ENCODE measurements at places on chromosomes 1 and 21. TPM values are rescaled to one million over a fixed set of nuclear protein-coding genes. Genes with fewer than 3 reads are reported as not detected.

The RXFP4 gene
- total RNA-seq = not detected

The GJA8 gene
- not detected for total RNA-seq

The VWA5B1 gene
- not detected for total RNA-seq

The TNN gene
- not detected for total RNA-seq

The CCDC24 gene
- 27.2 TPM for total RNA-seq

The TFF1 gene
- not detected for total RNA-seq

The OR2T5 gene
- not detected for total RNA-seq

DNA sequence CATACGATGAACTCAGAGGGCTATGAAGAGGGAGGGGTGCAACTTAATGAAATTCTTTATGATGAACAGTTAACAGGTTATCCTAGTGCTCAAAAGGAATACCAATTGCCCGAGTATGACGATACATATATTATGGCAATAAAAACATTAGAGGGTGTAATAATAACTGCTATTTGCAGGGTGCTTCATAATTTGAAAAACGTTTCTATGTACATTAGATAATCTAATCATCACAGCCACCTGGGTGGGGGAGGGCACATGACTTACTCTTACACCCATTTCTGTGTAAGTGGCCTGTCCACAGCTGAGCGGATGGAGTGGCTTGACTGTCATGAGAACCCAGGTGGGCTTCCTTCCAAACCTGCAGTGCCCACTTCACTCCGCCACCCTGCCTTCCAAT, 46.3 kb downstream of the TIAM1 start:
- no peak overlapping the region for H3K4me3 ChIP-seq
- DNase-seq = peak; percentile 43
- H3K27ac ChIP-seq = peak overlapping the region; percentile 66
- no peaks in the 10 kb centered on the region for H3K27me3 ChIP-seq
- no peaks in the 10 kb centered on the region for H3K36me3 ChIP-seq
- no peaks in the 10 kb centered on the region for H3K4me1 ChIP-seq

DNA sequence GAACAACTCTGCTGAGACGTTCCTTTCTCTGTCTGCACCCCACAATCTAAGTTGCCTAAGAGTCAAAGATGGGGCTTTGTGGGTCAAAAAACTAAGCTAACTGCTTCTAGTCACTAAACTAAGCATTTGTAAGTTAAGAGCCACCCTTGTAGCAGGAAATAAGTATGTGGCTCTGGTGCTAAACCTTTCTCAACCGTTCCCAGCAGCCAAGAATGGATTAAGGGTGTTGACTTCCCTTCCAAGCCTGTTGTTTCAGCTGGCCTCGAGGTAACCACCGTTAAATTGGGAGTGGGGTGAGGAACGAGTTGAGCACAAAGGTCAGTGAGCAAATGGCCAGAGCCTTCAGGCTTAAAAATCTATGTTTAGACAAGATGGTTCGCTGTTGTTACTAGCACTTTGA, 169.1 kb downstream of the TRIM33 start:
- H3K36me3 ChIP-seq = no peaks in the 10 kb centered on the region
- H3K27ac ChIP-seq = no peak overlapping the region
- H3K4me3 ChIP-seq = no peak overlapping the region
- no peak for DNase-seq
- peaks cover 5% of the 10 kb centered on the region for H3K4me1 ChIP-seq
- no peaks in the 10 kb centered on the region for H3K27me3 ChIP-seq

GRCh38 chr1:179205284-179205683, 24.2 kb downstream of the ABL2 start:
- H3K4me3 ChIP-seq = no peak overlapping the region
- no peaks in the 10 kb centered on the region for H3K27me3 ChIP-seq
- no peak overlapping the region for H3K27ac ChIP-seq
- peaks cover 32% of the 10 kb centered on the region for H3K4me1 ChIP-seq
- DNase-seq = no peak

DNA sequence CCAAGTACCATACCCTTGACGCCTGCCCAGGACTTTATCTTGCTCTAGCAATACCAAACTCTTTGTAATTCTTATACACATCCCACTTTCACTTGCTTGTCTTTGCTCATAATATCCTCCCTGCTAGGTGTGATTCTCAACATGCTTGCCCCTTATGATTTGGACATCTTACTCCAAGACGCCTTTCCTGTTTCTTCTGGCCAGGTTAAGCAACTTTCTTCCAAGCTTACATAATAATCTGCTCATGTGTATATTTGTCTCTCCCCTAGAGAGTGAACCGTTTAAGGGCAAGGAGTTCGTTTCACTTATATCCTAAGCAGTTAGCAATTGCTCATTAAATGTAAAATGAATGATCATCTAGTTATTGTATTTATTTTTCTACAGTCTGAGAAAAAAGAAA, 21.8 kb downstream of the CRYZL1 start:
- no peak for DNase-seq
- no peak overlapping the region for H3K27ac ChIP-seq
- H3K4me1 ChIP-seq = no peaks in the 10 kb centered on the region
- no peak overlapping the region for H3K4me3 ChIP-seq
- H3K27me3 ChIP-seq = no peaks in the 10 kb centered on the region
- H3K36me3 ChIP-seq = peaks cover 71% of the 10 kb centered on the region

DNA sequence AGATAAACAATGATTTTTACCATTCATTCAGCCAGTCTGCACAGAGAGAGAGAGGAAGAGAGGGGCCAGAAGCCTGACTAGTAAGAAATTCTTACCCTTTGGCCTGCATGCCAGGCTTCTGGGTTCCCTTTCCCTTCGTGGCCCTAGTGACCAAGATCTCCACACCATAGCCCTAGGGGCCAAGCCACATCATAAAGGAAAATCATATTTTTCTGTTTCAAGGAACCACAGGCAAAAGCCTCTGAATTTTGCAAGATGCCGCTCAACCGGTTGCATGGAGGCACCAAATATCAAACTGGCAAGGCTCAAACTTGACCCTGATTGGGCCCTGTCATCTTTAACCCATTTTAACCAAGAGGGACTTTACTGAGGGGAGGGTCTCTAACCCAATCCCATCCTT, 103.1 kb upstream of the SOX13 start:
- DNase-seq = no peak
- no peaks in the 10 kb centered on the region for H3K4me1 ChIP-seq
- no peak overlapping the region for H3K4me3 ChIP-seq
- no peak overlapping the region for H3K27ac ChIP-seq

DNA sequence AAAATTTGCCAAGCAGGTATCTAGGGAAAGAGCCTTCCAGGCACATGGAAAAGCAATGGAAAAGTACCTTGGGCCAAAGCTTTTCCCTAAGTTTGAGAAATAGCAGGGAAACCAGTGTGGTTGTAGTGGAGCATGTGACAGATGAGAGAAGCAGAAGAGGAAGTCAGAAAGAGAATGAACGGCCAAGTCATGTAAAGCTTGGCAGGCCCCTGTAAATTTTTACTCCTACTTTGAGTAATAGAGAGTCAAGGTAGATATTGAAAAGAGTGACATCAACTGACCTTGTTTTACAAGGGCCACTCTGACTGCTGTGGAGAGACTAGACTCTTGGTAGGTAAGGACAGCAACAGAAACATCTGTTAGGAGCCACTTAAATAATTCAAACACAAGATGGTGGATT, 180.9 kb upstream of the PRMT6 start:
- no peaks in the 10 kb centered on the region for H3K27me3 ChIP-seq

DNA sequence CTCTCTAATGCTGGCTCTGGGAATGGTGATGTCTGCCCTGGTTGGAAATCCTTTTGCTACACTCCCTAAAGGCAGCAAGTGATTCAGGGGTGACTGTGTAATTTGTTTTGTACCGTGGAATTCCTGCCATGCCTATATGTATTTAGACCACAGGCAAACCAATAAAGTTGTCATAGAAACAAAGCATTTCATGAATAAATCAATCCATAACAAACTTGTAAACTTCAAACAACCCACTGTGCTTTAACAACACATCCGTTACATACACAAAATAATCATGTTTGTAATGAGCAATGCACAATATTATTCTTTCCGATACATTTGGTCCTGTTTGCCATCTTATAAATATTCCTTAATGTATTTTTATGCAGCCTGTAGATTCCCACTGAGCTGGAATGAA, 330.3 kb upstream of the SNX7 start:
- no peaks in the 10 kb centered on the region for H3K4me1 ChIP-seq
- H3K27ac ChIP-seq = no peak overlapping the region
- DNase-seq = no peak
- no peaks in the 10 kb centered on the region for H3K27me3 ChIP-seq
- no peaks in the 10 kb centered on the region for H3K36me3 ChIP-seq

DNA sequence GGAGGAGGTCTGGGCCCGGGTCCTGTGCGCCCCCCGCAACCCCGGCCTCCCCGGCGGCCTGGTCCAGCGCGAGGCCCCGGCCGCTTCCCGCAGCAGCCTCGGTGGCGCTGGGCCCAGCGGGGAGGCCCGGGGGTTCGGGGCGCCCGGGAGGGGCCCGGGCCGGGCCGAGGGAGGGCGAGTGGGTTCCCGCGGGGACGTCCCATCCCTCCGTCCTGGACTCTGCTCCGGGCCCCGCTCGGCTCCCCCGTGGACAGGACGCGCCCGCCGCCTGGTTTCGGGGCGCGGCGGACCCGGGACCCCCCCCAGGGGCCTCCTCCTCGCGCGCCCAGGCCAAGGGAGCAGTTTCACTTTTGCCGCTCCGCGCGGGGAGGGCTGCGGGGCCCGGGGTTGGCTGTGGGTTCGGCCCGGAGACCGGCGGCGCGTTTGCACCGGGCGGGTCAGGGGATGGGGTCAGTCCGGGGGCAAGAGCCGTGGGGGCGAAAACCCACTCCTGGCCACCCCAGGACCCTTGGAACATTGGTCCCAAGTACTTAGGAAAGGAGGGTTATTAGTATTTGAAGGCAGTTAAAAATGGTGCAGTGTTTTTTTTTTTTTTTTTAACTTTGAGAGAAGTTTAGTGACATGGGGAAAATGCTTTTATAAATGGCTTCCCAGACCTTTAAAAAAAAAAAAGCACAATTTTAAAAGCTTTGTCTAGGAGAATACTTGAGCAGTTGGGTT, 677 bp downstream of the AGPAT3 start:
- H3K27ac ChIP-seq = peak overlapping the region; percentile 93
- no peaks in the 10 kb centered on the region for H3K27me3 ChIP-seq
- peak overlapping the region; percentile 94 for H3K4me3 ChIP-seq

DNA sequence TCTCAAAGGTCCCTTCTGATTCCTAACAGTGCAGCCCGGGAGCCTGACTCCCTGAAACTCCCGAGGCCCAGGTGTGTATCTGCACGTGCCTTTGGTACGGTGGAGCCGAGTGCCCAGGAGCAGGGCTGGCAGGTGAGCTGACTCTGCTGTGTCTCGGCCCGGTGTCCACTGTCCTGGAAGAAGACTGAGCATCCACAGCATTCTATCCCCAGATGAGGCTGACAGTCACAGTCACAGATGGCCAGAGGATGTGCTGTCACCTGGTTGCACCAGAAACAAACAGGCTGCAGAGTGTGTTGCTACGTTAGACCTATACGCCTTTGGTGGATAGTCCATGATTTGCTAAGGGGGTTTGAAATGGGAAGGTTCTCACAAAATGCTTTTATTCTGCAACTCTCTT, 9.8 kb downstream of the ETV3L start:
- peaks cover 13% of the 10 kb centered on the region for H3K4me1 ChIP-seq
- H3K27ac ChIP-seq = no peak overlapping the region
- H3K4me3 ChIP-seq = no peak overlapping the region
- DNase-seq = no peak

DNA sequence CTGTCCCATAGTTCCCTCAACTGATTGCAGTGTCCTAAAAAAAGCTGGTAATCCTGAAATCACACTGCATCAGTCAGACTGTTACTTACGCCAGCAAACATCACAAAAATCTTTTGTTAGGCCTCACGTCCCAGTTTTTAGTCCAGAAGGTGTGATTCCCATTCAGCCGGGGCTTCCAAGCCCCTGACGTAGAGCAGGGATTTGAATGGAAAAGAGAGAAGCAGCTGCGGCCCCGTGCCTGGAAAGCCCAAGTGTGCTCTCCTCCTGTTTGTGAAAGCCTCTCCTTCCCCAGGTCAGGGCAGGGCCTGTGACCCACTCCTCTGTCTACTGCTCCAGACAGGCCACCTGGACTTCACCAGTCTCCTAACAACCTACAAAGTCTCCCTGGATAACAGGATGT, 20.7 kb downstream of the KCNA10 start:
- H3K27me3 ChIP-seq = no peaks in the 10 kb centered on the region
- DNase-seq = no peak
- H3K27ac ChIP-seq = no peak overlapping the region
- no peaks in the 10 kb centered on the region for H3K36me3 ChIP-seq
- no peak overlapping the region for H3K4me3 ChIP-seq

GRCh38 chr1:53600561-53600960, 138.4 kb downstream of the GLIS1 start:
- H3K27me3 ChIP-seq = no peaks in the 10 kb centered on the region
- no peak overlapping the region for H3K4me3 ChIP-seq
- H3K27ac ChIP-seq = no peak overlapping the region
- H3K4me1 ChIP-seq = no peaks in the 10 kb centered on the region

DNA sequence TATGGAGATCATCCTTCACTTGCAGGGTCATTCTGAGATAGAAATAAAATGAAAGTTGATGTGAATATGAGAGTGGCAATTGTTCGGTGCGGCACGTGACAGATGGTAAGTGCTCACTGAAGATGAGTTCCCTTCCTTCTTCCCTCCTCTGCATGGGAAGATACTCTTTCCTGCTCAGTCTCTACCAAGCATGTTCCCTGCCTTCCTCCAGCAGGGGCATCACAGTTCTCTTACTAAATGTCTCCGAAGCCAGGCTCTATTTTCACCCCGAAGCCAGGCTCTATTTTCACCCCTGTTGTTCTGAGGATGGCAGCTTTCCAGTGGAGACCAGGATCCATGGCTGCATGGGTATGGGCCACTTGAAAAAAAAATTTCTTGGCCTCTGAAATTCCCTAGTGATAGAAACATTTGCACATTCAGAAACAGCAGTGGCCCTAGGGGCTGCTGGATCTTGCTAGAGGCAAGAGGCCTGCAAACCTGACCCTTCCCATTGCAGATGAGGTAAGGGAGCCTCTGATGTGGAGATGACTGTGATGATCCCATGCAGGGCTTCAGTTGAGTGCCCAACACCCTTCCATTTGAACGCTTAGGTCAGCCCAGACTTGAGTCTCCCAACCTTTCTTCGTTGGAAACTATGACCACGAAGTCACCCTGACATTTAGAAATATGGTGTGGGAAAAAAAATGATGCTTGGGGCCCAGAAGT, 123.7 kb upstream of the HMGB4 start:
- no peaks in the 10 kb centered on the region for H3K4me1 ChIP-seq
- DNase-seq = no peak

DNA sequence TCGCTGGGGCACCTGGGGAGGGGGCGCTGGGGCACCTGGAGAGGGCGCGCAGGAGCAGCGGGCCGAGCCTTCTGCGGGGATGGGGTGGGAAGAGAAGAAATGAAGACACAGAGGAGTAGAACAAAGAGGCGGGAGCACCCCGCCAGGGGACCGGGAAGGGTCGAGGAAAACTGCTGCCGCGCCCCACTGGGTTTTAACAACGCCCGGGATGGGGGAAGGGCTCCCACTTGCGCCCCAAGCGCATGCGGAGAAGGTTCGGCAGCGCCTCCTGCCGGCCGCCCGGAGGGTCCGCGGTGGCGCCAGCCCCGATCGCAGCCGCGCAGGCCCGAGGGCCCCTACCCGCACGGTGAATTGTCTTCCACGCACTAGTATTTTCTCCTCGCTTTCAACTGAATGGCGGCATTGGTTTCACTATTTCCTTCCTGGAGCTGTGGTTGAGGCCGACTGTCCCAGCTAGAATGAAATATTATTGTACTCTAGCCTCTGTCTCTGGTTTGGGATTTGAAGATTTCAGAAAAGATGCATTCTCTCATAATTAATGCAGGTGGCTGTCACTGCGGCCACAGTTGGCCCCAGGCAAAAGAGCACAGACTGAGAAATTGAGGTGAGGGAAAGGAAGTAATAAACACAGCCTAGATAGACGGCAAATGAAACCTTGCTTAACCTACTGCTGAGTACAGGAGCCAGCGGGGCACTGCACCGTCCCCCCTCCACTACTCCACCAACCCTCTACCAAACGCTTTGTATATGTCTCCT, 57.3 kb downstream of the MAB21L3 start:
- H3K36me3 ChIP-seq = no peaks in the 10 kb centered on the region
- peak overlapping the region; percentile 58 for H3K4me3 ChIP-seq
- peak; percentile 88 for DNase-seq
- peaks cover 44% of the 10 kb centered on the region for H3K4me1 ChIP-seq
- peak overlapping the region; percentile 82 for H3K27ac ChIP-seq
- H3K27me3 ChIP-seq = no peaks in the 10 kb centered on the region

Data from stomach (tissue), 19 donors.